ENCODE measurements at places on chromosomes 7 and 10. TPM values are rescaled to one million over a fixed set of nuclear protein-coding genes. Genes with fewer than 3 reads are reported as not detected.

Gene PPP1R9A
- total RNA-seq: 4.4 TPM

Gene DKK1
- total RNA-seq: 27.8 TPM

Gene BLNK
- total RNA-seq: not detected

Gene PLXDC2
- total RNA-seq: 33.2 TPM

Gene PRKG1
- 10.8 TPM for total RNA-seq

DNA sequence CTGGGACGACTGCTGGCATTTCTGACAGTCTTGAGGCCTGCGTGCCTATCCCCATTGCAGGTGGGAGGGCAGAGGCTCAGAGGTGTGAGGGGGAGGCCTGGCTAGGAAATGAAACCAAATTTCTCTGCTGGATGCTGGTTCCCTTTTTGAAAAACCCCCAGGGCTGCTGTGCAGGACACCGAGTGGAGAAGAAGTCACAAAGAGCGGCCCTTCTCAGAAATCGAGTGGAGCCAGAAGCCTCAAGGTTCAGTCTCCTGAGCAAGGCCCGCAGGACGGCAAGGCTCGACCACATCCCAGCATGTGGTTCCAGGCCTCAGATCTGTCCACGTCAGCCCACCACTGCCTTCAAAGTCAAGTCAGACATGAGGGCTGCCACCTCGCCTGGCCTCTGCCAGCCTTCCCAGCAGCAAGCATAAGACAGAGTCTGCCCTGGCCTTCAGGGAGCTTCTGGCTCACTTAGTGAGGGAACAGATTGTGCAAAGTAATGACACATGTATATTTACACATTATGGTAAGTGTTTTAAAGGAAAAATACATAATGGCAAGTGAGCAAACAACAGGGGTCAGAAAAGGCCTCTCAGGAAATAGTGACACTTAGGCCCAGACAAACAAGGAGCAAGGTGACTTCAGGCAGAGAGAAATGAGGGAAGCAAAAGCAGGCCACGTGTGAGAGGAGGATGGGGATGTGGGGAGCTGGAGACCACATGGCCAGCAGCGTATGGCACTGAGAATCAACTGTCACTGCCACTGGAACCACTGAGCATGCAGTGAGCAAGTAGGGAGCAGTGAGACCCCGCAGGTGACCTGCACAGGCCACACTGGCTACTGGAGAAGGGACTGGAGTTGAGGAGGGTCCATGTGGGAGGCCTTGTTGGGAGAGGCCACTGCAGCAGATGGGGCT is 86.7 kb downstream of the ARHGAP22 start:
- no peaks in the 10 kb centered on the region for H3K27me3 ChIP-seq
- DNase-seq: peak; percentile 70
- no peaks in the 10 kb centered on the region for H3K36me3 ChIP-seq
- H3K27ac ChIP-seq: no peak overlapping the region

GRCh38 chr7:31939076-31939475 is 131.1 kb downstream of the PDE1C start:
- peaks cover 5% of the 10 kb centered on the region for H3K36me3 ChIP-seq
- no peak overlapping the region for H3K4me3 ChIP-seq
- peaks cover 57% of the 10 kb centered on the region for H3K4me1 ChIP-seq
- no peak for DNase-seq
- H3K27ac ChIP-seq: no peak overlapping the region

DNA sequence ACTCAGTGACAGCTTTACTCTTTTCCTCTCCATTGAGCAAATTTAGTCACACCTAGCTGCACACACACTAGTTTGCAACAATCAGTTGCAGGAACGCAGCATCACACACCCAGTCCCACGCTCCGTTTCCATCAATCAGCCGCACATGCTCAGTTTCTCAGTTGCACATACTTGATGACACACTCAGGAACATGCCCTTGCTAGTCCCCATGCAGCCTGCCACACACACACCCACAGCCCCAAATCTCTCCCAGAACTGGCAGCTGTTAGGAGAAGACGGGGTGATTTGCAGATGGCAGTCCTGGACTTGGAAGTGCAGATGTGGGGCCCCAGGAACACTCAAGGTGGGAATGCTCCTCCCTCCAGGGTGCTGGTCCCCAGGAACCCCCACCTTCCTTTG is 7.7 kb downstream of the LBX1 start:
- no peak overlapping the region for H3K4me3 ChIP-seq
- no peak overlapping the region for H3K27ac ChIP-seq
- H3K4me1 ChIP-seq: peaks cover 31% of the 10 kb centered on the region
- peaks cover 2% of the 10 kb centered on the region for H3K36me3 ChIP-seq

DNA sequence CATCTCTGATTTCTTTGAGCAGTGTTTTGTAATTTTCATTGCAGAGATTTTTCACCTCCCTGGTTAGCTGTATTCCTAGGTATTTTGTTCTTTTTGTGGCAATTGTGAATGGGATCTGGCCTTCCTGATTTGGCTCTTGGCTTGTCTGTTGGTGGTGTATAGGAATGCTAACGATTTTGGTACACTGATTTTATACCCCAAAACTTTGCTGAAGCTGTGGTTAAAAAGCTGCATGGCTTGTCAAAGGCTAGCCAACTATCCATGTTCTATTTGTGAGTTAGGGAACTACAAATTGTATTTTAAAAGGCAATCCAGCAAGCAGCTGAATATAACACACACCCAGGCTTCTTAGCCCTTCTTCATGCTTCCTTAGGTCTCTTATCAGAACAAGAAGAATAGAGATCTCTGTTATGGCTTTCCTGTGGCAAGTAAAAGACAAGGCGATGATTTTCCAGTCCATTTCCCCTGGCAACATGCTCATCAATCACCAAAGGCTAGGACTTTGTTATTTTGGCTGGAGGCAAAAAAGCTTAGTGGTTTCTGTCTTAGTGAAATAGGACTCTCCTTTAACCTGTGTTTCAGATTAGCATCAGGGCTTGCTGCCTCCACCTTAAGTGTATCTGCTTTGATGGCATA is 77.5 kb downstream of the CDK6 start:
- no peak overlapping the region for H3K27ac ChIP-seq
- peaks cover 68% of the 10 kb centered on the region for H3K4me1 ChIP-seq
- no peak overlapping the region for H3K4me3 ChIP-seq
- DNase-seq: no peak

- H3K4me1 ChIP-seq: no peaks in the 10 kb centered on the region
- H3K36me3 ChIP-seq: peaks cover 24% of the 10 kb centered on the region
- DNase-seq: no peak
- H3K27me3 ChIP-seq: no peaks in the 10 kb centered on the region
- no peak overlapping the region for H3K27ac ChIP-seq
Measured at GRCh38 chr7:2583798-2584580, 25.2 kb downstream of the IQCE start.

- peaks cover 2% of the 10 kb centered on the region for H3K36me3 ChIP-seq
- H3K4me1 ChIP-seq: peaks cover 6% of the 10 kb centered on the region
- no peak overlapping the region for H3K4me3 ChIP-seq
- no peaks in the 10 kb centered on the region for H3K27me3 ChIP-seq
- H3K27ac ChIP-seq: no peak overlapping the region
Measured at GRCh38 chr10:45581582-45582385, 90.8 kb downstream of the ZFAND4 start.

GRCh38 chr10:50426485-50426884 is 175.2 kb upstream of the ASAH2 start:
- no peak overlapping the region for H3K4me3 ChIP-seq
- H3K4me1 ChIP-seq: peaks cover 7% of the 10 kb centered on the region
- no peak overlapping the region for H3K27ac ChIP-seq
- H3K27me3 ChIP-seq: no peaks in the 10 kb centered on the region
- peaks cover 2% of the 10 kb centered on the region for H3K36me3 ChIP-seq

DNA sequence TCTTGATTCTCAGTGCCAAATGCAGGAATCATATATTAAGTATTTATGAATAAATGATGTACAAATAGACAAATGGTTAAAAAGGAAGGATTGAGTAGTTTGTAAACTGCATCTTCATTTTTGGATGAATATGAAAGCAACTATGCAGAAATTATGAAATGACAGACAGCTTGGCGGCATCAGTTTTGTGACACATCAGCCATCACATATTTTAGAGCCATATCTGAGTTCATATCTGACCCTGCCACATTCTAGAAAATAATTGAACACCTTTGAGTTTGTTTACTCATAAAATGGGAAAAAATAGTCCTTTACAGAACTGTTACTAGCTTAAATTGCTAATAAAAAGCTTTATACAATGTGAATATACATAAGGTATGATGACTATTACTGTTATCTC is 448.2 kb downstream of the KIF20B start:
- no peak overlapping the region for H3K27ac ChIP-seq
- no peak for DNase-seq
- no peaks in the 10 kb centered on the region for H3K4me1 ChIP-seq
- no peak overlapping the region for H3K4me3 ChIP-seq
- no peaks in the 10 kb centered on the region for H3K36me3 ChIP-seq

GRCh38 chr7:7583731-7584130 is 17.0 kb downstream of the MIOS start:
- no peaks in the 10 kb centered on the region for H3K4me1 ChIP-seq
- peaks cover 10% of the 10 kb centered on the region for H3K36me3 ChIP-seq
- no peak overlapping the region for H3K4me3 ChIP-seq
- H3K27ac ChIP-seq: no peak overlapping the region

GRCh38 chr10:57905010-57905409 is 362.7 kb downstream of the IPMK start:
- H3K27me3 ChIP-seq: peaks cover 36% of the 10 kb centered on the region
- H3K4me1 ChIP-seq: no peaks in the 10 kb centered on the region
- no peak overlapping the region for H3K4me3 ChIP-seq
- no peaks in the 10 kb centered on the region for H3K36me3 ChIP-seq
- H3K27ac ChIP-seq: no peak overlapping the region

DNA sequence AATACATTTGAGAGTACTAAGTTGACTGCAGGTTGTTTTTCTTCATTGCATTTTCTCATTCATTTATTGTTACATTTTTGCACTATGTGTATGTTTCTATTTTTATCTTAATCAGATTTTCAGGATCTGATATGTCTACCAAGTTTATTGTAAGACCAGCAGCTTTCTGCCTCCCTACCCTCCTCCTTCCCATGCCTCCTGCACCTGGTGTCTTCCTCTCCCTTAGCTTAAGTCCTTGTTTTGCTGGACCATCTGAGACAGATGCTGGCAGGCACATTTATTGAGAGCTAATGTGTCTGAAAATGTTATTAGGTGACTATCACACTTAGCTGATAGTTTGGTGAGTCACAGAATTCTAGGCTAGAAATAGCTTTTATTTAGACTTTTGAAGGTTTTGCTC is 79.6 kb downstream of the ANLN start:
- DNase-seq: no peak
- peaks cover 3% of the 10 kb centered on the region for H3K27me3 ChIP-seq
- no peaks in the 10 kb centered on the region for H3K36me3 ChIP-seq
- no peak overlapping the region for H3K4me3 ChIP-seq
- peak overlapping the region; percentile 17 for H3K27ac ChIP-seq

GRCh38 chr7:5177060-5177459 is 13.0 kb upstream of the WIPI2 start:
- no peak overlapping the region for H3K4me3 ChIP-seq
- no peak overlapping the region for H3K27ac ChIP-seq
- H3K4me1 ChIP-seq: no peaks in the 10 kb centered on the region
- no peaks in the 10 kb centered on the region for H3K36me3 ChIP-seq

Data from osteocyte (in vitro differentiated cells).